ENCODE measurements at places on chromosomes 16 and 17. TPM values are rescaled to one million over a fixed set of nuclear protein-coding genes. Genes with fewer than 3 reads are reported as not detected.

GRCh38 chr17:12974005-12974531 lies 43.8 kb downstream of the ELAC2 start:
- no peaks in the 10 kb centered on the region for H3K36me3 ChIP-seq
- peak overlapping the region; percentile 49 for H3K4me3 ChIP-seq
- peak; percentile 11 for DNase-seq
- peaks cover 3% of the 10 kb centered on the region for H3K4me1 ChIP-seq
- no peak overlapping the region for H3K27ac ChIP-seq

The TNK1 gene
- total RNA-seq, result 1.6 TPM

DNA sequence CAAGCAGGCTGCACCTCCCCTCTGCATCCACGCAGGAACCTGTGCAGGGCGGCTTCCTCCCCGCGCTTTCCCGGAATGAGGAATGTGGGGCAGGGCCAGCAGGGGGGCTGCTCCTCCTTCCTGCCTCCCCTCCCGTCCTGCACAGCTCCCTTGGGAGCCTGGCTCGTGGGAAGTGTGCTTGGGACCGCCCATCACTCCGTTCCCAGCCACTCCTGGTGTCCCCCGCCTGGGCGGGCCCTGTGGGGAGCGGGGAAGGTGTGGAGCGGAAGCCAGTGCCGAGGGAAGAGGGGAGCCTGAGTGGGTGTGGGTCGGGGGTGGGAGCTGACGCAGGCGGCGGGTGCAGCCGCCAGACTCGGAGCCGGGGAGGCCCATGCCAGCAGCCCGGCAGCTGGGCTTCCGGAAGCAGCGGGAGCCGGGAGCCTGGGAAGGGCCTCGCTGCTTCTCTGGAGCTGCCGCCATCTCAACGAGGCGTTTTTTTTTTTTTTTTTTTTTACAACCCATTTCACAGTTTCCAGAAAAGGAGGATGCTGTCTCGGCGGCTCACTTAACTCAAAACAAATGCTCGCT lies 24.1 kb downstream of the BAHCC1 start:
- H3K4me1 ChIP-seq, result peaks cover 73% of the 10 kb centered on the region
- peak; percentile 90 for DNase-seq
- peak overlapping the region; percentile 62 for H3K27ac ChIP-seq

- no peaks in the 10 kb centered on the region for H3K36me3 ChIP-seq
- no peak overlapping the region for H3K27ac ChIP-seq
- H3K4me3 ChIP-seq, result no peak overlapping the region
- no peaks in the 10 kb centered on the region for H3K27me3 ChIP-seq
- H3K4me1 ChIP-seq, result peaks cover 16% of the 10 kb centered on the region
- DNase-seq, result no peak
Observed at GRCh38 chr16:86987746-86988670, 329.2 kb downstream of the C16orf95 start.

The NPIPA8 gene
- 7.2 TPM for total RNA-seq

DNA sequence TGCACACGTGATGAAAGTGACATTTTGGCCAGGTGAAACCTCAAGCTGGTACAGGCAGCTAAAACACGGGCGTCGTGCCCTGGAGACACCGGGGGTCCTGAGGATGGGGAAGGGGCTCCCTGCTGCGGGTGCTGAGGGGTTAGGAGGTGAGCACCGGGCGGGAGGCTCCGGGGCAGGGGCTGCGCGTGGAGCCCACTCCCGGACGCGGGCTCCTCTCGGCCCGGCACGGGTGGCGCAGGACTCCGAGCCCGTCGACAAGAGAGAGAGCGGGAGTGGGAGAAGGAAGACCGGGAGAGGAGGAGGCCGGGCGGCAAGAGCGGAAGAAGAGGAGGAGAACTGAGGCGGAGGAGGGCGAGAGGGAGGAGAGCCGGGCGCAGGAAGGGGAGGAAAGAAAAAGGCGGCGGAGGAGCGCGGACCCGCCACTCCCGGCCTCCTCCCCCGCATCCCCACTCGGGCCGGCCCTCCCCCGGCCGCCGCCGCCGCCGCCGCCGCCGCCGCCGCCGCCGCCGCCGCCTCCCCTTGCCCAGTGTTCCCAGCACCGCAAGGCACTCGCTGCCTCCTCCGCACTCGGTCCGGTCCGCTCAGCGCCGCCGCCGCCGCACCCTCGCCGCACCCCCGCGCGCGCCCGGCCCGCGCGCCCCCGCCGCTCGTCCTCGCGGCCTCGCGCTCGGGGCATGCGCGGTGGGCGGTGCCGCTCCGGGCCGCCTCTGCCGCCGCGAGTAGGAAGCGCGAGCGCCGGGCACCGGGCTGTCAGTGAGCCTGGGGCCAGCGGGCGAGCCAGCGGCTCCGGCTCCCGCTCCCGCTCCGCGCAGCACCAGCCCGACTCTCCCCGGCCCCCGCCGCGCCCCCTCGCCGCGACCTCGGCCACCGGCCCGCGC lies at the start of gene PRKCA:
PRKCA (plus strand) TSS at position 750 of the 878 bp plus-strand sequence.
- no peaks in the 10 kb centered on the region for H3K36me3 ChIP-seq
- H3K27me3 ChIP-seq, result no peaks in the 10 kb centered on the region
- peak; percentile 51 for DNase-seq
- H3K27ac ChIP-seq, result peak within 1 kb of the TSS; percentile 49

GRCh38 chr16:31135535-31136286 lies at the start of gene PRSS8:
Gene PRSS8, minus strand, starts transcription at chr16:31135727. Its CDS starts 229 bp downstream, at chr16:31135498.
- H3K27ac ChIP-seq, result no peak within 1 kb of the TSS
- H3K4me1 ChIP-seq, result peaks cover 25% of the 10 kb centered on the region
- H3K27me3 ChIP-seq, result no peaks in the 10 kb centered on the region
- no peaks in the 10 kb centered on the region for H3K36me3 ChIP-seq
- no peak within 1 kb of the TSS for H3K4me3 ChIP-seq

The WFIKKN1 gene
- total RNA-seq, result 0.89 TPM

The HSD17B1 gene
- 1.5 TPM for total RNA-seq

- no peak overlapping the region for H3K4me3 ChIP-seq
- H3K36me3 ChIP-seq, result no peaks in the 10 kb centered on the region
- peaks cover 4% of the 10 kb centered on the region for H3K4me1 ChIP-seq
- no peaks in the 10 kb centered on the region for H3K27me3 ChIP-seq
- H3K27ac ChIP-seq, result no peak overlapping the region
Observed at GRCh38 chr17:41118721-41119120, 548 bp upstream of the KRTAP4-11 start.

DNA sequence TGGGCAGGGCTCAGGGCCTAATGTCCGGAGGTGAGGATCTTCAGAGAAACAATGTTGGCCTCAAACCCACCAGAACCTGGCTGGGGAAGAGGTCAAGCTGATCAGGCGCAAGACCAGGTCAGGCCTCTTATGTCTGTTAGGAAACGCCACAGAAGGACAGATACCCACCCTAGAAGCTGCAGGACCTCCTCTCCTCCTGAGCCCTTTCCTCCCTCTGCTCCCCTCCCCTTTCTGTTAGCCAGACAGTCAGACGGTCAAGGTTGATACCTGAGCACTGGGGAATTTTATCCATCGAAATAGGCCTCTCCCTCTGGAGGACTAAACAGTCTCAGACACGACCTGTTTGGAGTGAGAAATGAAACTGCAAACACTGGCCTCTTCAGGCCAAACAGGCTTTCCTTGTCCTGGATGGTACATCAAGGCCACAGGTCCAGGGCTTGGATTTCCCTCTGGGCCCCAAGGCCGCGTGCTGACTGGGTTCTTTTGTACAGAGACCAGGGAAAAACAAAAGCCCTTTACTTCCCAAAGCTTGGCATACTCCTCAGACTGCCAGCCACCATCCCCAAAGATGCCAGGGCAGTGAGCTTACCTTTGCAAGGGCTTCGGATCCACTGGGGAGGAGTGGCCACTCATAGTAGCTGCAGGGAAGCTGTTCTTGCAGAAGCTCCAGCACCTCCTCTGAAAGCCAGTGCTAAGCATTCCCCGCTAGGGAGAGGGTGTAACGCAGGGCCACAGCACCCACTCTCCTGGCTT lies 135.8 kb downstream of the CCDC182 start:
- no peaks in the 10 kb centered on the region for H3K36me3 ChIP-seq
- H3K4me1 ChIP-seq, result peaks cover 13% of the 10 kb centered on the region
- no peak for DNase-seq

The CASKIN1 gene
- 1.3 TPM for total RNA-seq

The MMP2 gene
- 1,246 TPM for total RNA-seq

- peaks cover 29% of the 10 kb centered on the region for H3K36me3 ChIP-seq
- no peaks in the 10 kb centered on the region for H3K27me3 ChIP-seq
- no peak overlapping the region for H3K27ac ChIP-seq
- peak; percentile 73 for DNase-seq
- H3K4me1 ChIP-seq, result peaks cover 4% of the 10 kb centered on the region
Observed at GRCh38 chr16:84774810-84775209, 45.0 kb upstream of the CRISPLD2 start.

- H3K36me3 ChIP-seq, result no peaks in the 10 kb centered on the region
- DNase-seq, result peak; percentile 56
- H3K4me1 ChIP-seq, result peaks cover 14% of the 10 kb centered on the region
- H3K27me3 ChIP-seq, result no peaks in the 10 kb centered on the region
Observed at GRCh38 chr16:4624827-4625559, 367 bp downstream of the MGRN1 start.

GRCh38 chr16:80988756-80989155 lies 17.9 kb downstream of the CMC2 start:
- DNase-seq, result no peak
- H3K27me3 ChIP-seq, result no peaks in the 10 kb centered on the region
- H3K4me1 ChIP-seq, result peaks cover 17% of the 10 kb centered on the region
- no peak overlapping the region for H3K27ac ChIP-seq
- H3K4me3 ChIP-seq, result no peak overlapping the region

DNA sequence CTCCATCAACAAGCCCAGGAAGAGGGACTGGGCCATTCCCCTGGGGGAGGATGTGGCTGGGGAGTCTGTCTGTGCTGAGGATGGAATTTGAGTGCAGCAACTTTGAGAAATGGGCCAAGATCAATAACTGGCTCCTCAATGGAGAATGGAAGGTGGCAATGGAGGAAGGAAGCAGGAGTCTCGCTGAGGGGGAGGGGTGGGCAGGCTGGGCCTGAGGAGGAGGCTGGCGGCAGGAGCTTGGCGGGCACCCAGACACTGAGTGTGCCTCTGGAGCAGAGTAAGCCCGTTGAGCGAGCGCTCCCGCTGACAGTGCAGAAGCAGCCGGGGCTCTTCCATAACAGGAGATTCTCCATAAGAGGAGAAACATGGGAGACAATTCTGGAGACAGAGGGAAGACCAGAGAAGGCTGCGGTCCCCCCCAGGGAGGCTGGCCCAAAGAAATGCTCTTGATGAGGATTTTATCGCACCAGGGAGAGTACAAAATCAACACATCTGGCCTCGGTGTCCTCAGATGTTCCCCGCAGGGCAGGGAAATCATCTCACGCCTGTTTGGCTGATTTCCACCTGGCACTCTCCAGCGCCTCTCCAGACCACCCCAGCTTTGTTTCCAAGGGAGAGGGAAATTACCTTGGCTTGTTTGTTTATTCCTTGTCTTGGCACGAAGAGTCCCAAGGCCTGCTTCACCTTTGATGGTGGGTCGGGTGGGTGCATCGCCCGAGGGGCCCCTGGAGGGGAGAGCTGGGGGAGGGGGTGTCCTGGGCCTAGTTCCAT lies 2.8 kb upstream of the MMP15 start:
- H3K27me3 ChIP-seq, result peaks cover 17% of the 10 kb centered on the region
- no peak overlapping the region for H3K27ac ChIP-seq
- no peaks in the 10 kb centered on the region for H3K36me3 ChIP-seq
- H3K4me3 ChIP-seq, result no peak overlapping the region
- H3K4me1 ChIP-seq, result peaks cover 30% of the 10 kb centered on the region

The C16orf90 gene
- total RNA-seq, result not detected

The TBC1D3 gene
- not detected for total RNA-seq

DNA sequence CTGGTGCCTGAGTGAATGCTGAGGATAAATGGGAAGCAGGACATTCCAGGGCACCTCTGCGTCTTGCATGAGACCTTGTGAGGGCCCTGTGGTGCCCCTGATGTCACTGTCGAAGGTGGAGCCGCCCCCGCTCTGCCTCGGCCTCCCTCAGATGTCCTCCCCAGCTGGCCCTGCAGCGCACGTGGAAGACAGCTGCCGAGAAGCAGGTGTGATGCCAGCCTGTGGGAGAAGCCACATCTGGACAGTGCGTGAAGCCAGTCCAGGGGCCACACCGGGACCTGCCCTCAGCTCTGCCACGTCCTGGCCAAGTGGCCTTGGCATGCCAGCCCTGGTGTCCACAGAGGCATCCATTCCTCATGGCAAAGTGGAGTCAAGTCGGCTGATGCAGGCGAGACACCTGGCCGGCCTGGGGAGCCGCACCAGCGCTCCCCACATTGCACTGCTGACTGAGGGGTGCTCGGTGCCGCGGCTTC lies 21.6 kb upstream of the METRNL start:
- no peak overlapping the region for H3K27ac ChIP-seq
- no peak for DNase-seq
- H3K27me3 ChIP-seq, result no peaks in the 10 kb centered on the region
- H3K4me1 ChIP-seq, result peaks cover 18% of the 10 kb centered on the region

The SLC52A1 gene
- total RNA-seq, result not detected

The DNAI2 gene
- total RNA-seq, result not detected

The TGFB1I1 gene
- total RNA-seq, result 124 TPM

The HID1 gene
- 2.6 TPM for total RNA-seq

Data from astrocyte (in vitro differentiated cells and primary cell).